ENCODE measurements at places on chromosomes 6 and 20. TPM values are rescaled to one million over a fixed set of nuclear protein-coding genes. Genes with fewer than 3 reads are reported as not detected.

Gene SLCO4A1
- total RNA-seq: 4.1 TPM

DNA sequence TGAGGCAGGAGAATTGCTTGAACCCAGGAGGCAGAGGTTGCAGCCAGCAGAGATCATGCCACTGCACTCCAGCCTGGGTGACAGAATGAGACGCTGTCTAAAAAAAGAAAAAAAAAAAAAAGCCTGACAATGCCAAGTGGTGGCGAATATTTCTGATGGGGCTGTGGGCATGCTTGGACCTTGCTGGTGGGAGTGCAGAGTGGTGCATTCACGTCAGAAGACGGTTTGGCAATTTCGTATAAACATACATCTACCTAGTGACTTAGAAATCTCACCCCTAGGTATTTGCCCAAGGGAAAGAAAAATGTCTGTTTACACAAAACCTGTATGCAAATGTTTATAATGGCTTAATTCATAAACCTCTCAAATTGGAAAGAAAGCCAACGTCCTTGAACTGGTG is 33.6 kb downstream of the CTCFL start:
- DNase-seq: no peak

DNA sequence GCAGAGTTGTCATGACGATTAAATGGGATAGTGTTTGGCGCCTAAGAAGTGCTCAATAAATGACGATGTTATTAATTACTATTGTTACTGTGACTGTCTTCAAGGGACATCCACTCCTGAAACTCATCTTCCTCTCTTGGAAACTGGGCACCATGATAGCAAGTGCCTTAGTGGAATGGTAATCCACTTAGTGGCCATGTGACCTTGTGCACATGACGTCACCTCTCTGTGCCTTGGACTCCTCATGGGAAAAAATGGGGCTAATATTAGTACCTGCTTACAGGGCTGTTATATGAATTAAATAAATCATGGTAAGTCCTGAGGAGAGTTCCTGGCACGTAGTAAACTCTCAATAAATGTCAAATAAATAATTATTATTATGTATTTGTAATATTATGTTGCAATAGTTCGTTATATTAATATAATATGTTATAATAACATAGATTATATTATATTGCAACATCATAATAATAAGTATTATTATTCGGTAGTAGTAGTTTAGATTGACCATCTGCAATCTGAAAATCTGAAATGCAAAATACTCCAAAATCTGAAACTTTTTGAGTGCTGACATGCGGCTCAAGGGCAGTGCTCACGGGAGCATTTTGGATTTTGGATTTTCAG is 40.9 kb downstream of the EYA2 start:
- no peak for DNase-seq

DNA sequence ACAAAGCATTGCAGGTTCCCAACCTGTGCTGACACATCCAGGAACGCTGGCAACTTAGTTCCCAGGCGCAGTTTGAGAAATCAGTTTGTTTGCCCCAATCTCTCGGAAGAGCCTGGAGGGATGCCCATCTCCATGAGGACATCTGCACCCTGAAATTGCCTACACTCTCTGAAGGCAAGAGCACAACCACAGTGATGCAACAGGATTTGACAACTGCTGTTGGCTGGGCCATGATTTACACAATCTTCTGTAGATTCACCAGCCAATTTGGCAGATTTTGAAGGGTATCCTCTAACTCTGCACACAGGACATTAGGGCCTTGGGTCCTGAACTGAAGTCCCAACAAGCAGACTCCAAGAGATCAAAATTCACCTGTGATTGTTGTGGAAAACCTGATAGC is 3.4 kb downstream of the APMAP start:
- no peak for DNase-seq

GRCh38 chr6:158069800-158070195 is 88.1 kb downstream of the SYNJ2 start:
- no peak for DNase-seq

Gene NUP43
- 27.6 TPM for total RNA-seq

Gene PHACTR3
- total RNA-seq: 8.5 TPM

- DNase-seq: peak; percentile 58
Observed at GRCh38 chr20:48308882-48309281, 518.9 kb downstream of the PREX1 start.

DNA sequence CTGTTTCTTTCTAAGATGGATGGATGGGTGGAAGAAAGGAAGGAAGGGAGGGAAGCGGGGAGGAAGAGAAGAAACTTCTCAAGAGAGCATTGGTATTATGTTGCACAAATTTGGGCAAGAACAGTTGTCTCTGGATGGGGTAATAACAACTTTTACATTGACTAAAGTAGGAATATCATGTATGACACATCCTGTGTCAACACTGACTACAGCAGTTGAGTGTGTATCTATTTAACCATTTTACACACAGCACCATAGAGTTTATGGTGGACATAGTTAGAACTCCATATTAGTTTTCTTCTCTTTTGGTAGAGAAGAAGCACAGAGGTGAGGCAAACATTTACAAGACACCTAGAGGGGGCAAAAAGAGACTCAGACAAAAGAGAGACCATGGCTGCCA is 44.2 kb upstream of the RNF146 start:
- DNase-seq: no peak

DNA sequence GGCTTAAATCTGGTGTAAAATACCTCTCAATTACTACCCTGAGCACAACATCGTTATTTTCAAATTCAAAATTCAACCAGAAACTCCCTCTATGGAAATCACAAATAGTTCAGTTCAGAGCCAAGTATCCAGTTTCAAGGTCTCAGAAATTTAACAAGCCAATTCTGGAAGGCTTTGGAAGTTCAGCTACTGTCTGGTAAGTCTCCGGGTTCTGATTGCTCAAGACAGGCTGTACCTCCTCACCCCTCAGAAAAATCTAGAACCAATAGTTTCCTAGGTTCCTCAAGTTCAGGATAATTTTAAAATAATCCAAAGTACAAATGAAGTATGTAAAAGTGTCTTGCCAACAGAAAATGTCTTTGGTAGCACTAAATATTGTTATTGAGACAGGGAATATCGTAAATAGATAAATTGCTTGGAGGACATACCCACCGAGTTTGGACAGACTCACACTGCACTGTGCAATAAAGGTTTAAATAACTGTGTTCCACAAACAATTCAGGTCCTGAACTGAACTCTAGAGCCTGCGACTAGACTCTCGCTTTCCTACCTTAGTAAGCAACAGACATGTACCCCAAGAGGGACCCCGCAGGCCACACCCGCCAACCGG is 729 bp downstream of the ATG5 start:
- peak; percentile 13 for DNase-seq
